ENCODE measurements at places on chromosomes 6 and 20.

DNA sequence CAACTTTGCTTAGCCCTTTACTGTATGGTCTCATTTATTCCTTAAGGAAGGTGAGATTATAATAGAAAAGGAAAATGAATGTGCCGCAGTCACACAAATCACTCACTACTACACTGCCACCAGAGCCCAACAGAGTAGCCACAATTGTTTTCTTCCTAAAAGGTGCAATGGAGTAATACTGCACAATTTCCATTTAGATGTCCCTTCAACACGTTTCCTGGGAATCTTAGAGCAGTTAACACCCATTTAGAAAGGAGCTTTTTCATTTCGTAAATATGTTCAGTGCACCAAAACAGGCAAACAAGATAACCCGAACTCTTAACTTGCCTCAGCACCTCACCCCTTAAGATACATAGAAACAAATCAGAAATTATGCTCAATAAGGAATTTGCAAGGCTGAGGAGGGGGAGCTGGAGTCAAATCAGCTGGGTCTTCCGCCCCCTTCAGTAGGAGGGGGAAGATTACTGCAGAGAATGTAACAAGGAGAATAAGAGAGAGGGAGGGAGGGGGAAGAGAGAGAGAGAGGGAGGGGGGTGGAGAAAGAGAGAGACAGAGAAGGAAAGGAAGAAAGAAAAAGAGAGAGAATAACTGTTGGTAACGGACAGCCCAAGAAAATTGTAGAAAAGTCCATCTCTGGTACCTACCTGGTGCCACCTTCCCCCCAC, 155.5 kb downstream of the BCAS1 start:
- no peak for DNase-seq

DNA sequence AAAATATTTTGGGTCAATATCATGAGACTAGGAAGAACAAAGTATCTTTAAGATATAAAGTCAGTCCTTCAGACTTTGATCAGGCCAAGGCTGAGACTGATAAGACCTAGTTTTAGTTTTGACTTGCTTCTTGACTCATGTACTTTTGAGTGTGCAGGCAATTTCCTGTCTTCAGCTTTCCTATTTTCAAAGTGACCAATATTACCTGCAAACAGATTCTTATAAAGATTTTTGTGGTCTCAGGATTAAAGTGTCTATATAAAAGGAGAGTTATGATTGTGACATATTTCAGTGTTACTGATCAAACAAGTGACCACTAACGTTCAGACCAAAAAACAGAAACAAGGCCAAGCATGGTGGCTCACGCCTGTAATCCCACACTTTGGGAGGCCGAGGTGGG, 36.0 kb upstream of the AKIRIN2 start:
- no peak for DNase-seq

- no peak for DNase-seq
Measured at GRCh38 chr20:53503517-53503919, 90.1 kb downstream of the ZNF217 start.

GRCh38 chr6:19137505-19137904, 699.7 kb upstream of the ID4 start:
- DNase-seq = no peak

GRCh38 chr6:127385668-127386430, 42.4 kb upstream of the ECHDC1 start:
- DNase-seq = no peak

DNA sequence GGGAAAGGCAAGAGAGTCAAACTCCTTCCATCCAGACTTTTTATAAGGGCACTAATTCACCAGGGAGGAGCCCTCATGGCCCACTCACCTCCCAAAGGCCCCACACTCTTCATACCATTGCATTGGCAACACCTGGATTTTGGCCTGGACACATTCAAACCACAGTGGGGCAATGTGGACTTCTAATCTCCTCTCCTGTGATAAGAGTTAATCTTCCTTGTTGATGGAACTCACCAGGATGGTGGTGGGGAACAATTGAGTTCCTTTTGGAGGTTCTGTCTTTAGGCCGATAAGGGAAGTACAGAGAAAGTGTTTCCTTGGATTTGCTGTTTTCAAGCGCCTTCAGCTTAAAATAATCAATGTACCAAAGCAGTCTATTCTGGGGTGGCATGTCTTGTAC, 268.7 kb downstream of the CD83 start:
- no peak for DNase-seq
